ENCODE measurements at places on chromosomes 16 and 17.

DNA sequence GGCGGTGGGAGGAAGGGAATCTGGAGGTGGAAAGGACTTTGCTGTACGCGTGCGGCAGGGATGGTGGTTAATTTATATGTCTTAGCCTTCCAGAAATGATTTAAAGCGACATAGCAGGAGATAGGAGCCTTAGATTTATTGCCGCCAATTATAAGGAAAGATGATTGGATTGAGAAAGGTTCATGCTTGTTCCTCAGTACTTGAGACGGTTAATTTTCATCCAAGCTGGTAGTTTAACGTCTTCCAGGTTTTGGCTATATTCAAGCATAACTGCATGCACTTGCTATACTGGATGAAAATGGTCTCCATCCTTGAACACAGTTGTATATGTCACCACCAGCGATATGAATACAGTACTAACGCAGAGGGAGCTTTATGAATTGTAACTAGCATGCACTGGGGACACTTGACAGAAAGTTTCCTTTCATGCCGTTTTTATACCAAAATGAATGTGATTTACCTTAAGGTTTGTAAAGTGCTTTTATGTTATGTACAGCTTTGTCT, 610 bp upstream of the PEX12 start:
- DNase-seq, result no peak

GRCh38 chr17:34589120-34589965, 10.0 kb downstream of the TMEM132E start:
- DNase-seq, result no peak

DNA sequence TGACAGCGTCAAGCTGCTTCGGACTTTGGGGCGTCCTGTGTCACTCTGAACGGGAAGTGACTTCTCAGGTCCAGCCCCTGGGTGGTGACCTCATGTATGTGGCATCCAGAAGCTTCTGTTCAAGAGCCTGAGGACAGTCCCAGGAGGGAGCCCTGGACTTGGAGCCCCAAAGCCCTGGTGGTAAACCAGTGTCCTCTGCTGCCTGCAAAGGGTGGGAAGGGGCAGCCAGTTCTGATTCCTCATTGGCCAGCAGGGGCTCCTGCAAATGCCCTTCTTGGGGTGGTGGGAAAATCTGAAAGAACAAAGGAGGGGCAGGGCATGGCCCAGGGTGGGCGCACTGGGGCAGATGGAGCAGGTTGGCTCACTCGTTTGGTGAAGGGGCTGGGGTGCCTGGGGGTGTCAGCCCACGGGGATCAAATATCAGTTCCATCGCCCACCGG, 1.6 kb downstream of the OSGIN1 start:
- no peak for DNase-seq

GRCh38 chr16:60979119-60979518, 1057.1 kb downstream of the CDH8 start:
- no peak for DNase-seq

- no peak for DNase-seq
Measured at GRCh38 chr17:48746916-48747444, 18.4 kb upstream of the HOXB13 start.

GRCh38 chr16:75019007-75019406, 20.2 kb downstream of the ZNRF1 start:
- no peak for DNase-seq

DNA sequence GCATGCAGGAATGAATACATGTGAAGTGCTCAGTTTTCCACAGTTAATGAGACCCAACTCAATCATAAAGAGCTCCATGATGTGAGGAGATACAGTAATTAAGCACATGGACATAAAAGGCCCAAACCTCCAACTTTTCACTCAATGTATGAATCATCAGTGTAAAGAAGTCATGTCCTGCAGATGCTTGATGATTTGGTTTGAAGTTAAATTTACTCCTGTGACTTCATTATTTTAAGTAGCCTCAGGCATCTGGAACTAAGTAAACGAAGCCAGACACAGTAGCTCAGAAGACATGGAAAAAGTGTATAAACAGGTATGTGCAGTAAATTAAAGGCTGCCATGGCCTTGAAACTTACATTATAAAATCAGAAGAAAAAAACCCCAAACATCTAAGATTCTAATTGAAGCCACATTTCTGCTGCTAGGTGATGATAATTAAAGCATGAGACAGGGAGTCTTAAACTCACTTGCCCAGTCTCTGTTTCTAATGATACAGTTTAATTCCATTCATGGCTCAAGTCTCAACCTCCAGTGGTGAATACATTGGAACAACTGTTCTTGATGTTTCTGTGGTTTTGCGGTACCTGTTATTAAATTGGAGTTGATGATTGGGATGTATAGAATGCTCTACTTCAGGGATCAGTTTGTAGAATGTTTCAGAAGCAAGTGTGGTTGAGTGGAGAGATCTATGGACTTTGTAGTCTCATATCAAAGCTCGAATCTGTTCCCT, 28.9 kb upstream of the CCL2 start:
- no peak for DNase-seq

- no peak for DNase-seq
Measured at GRCh38 chr17:43553573-43553972, 7.4 kb upstream of the ETV4 start.

- DNase-seq, result no peak
Measured at GRCh38 chr17:62628831-62629555, 1.5 kb downstream of the MRC2 start.

DNA sequence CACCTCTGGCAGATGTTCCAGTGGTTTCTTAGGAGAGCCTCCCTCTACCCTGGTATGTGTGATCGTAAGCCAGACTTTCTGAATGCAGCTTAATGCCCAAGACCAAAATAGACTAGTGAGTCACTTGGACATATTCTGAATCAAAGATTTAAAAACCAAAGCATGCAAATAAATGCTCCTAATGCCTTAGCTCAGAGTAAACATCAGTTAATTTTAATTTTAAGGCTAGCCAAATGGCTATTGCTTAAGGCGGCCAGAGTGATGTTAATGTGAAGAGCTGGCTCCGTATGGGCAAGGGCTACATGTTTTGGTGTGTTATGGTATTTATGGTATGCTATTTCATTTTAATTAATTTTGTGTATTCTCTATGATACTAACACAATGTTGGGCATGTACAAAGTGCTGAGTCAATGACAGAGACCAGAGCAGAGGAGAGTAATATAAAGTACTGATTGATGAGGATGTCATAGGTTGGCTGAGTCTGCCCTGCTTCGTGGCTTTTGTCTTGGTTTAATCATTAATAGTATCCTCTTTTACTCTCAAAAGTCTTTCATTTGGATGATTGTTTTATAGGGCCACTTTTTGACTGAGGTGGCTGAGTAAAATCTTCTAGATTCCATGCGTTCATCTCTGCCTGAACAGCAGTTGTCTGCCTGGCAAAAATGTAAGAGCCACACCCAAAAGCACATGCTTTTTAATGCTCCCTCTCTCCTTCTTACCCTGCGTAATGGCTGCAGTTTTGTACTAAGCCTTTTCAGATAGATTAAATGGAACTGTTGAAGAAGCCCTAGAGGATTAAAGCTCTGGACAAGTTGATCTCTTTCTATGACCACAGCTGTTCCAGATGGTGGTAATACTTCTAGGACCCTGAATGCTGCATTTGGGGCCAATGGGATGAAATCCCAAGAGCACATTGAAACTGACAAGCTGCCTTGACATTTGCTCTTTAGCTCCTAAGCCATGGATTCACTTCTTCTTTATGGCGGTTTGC, 59.6 kb downstream of the MAP2K6 start:
- no peak for DNase-seq

DNA sequence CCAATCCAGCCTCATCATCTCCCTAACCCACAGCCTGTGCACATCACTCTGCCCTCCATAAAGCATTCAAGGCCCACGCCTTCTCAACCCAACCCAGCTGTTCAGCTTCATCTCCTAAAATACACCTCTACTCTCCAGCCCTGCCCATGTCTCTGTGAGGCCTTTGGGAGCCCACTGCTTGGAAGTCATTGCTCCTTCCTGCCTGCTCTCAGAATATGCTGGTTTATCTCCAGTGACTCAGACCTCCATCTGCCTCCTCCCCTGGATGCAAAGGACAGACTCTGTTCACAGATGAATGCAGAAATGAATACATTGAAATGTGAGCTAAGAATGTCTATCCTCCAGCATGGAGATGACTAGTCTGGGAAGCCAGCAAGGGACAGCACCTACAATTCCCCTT, 19.0 kb downstream of the KCNG4 start:
- DNase-seq, result no peak

DNA sequence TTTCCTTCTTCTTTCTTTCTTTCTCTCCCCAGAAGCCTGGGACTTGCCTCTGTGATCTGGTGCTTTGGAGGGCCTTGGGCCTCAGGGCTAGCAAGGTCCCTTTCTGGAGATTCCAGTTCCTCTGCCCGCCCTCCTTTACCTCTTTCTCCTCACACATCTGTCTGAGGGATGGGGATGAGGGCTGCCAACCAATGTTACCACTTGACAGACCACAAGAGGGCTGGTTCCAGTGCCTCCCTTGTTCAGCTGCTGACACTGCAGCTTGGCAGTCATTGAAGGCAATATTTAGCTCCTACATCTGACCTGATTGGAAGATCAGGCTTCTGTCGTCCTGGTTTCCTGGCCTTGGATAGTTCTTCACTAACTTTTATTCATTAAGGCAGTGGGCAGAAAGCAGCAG, 3.6 kb upstream of the ZNF652 start:
- DNase-seq, result peak; percentile 29

GRCh38 chr16:68179196-68179795, 56.6 kb downstream of the ESRP2 start:
- no peak for DNase-seq
